ENCODE measurements at places on chromosomes 2 and 18.

GRCh38 chr2:104521247-104521646, 332.7 kb upstream of the POU3F3 start:
- H3K36me3 ChIP-seq = no peaks in the 10 kb centered on the region
- H3K4me3 ChIP-seq = no peak overlapping the region
- no peak for DNase-seq
- H3K27ac ChIP-seq = no peak overlapping the region
- H3K4me1 ChIP-seq = no peaks in the 10 kb centered on the region
- no peaks in the 10 kb centered on the region for H3K27me3 ChIP-seq

- no peak for DNase-seq
- H3K27me3 ChIP-seq = no peaks in the 10 kb centered on the region
- H3K36me3 ChIP-seq = no peaks in the 10 kb centered on the region
- no peaks in the 10 kb centered on the region for H3K4me1 ChIP-seq
Measured at GRCh38 chr2:854460-854859, 96.2 kb upstream of the SNTG2 start.

GRCh38 chr2:165818920-165819319, 24.9 kb upstream of the GALNT3 start:
- no peaks in the 10 kb centered on the region for H3K4me1 ChIP-seq
- H3K4me3 ChIP-seq = no peak overlapping the region

- H3K36me3 ChIP-seq = no peaks in the 10 kb centered on the region
- peak overlapping the region; percentile 22 for H3K27ac ChIP-seq
- no peaks in the 10 kb centered on the region for H3K27me3 ChIP-seq
- peak; percentile 59 for DNase-seq
Measured at GRCh38 chr2:85976106-85976920, 87.5 kb upstream of the ST3GAL5 start.

GRCh38 chr2:85797921-85798320, 44.1 kb downstream of the ATOH8 start:
- no peak overlapping the region for H3K4me3 ChIP-seq
- H3K36me3 ChIP-seq = peaks cover 7% of the 10 kb centered on the region
- H3K27ac ChIP-seq = peak overlapping the region; percentile 87
- no peaks in the 10 kb centered on the region for H3K27me3 ChIP-seq
- DNase-seq = peak; percentile 49

DNA sequence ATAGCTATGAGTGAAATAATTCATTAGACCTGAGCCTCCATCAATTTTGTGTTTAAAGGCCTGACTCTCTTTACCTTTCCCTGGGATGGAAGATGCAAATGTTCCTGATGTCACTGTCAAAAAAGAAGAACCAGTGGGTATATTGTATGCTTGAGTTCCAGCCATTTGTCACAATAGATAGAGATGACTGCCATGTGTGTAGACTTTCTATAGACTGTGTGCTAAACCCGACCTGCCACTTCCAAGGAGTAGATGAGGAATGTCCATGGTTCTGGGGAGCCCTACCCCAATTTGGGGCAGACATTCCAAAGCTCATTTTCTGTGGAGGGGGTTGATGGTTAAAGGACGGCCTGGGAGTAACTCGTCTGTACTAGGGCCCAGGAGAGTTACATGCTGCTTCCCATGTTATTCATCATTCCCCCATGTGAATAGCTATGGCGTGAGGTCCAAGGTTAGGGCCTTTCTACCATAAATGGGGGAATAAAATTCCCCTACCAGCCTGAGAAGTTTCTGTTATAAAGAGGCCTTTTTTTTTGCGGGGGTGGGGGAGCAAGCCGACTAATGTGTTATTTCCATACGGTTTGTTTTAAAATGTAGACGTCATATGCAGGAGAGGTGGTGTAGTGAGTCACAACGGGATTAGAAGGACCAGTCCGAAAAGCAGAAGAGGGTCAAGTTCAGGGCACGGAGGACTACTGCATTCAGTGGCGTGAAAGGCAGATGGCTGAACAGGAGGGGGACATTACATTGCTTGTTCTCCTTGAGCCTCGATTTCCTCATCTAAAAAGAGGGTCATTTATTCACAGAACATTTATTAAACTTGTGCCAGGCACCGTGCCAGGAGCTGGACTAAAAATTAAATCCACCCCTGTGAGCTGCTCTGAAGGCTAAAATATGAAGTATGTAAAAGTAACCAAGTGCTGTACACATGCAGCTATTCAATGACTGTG, 24.0 kb downstream of the IL1B start:
- H3K4me3 ChIP-seq = no peak overlapping the region
- no peaks in the 10 kb centered on the region for H3K4me1 ChIP-seq
- H3K27ac ChIP-seq = no peak overlapping the region
- no peaks in the 10 kb centered on the region for H3K27me3 ChIP-seq
- DNase-seq = no peak

- no peaks in the 10 kb centered on the region for H3K27me3 ChIP-seq
- no peaks in the 10 kb centered on the region for H3K4me1 ChIP-seq
- DNase-seq = no peak
- no peak overlapping the region for H3K27ac ChIP-seq
- H3K36me3 ChIP-seq = no peaks in the 10 kb centered on the region
Measured at GRCh38 chr2:53549497-53549896, 218.1 kb upstream of the CHAC2 start.

- H3K36me3 ChIP-seq = no peaks in the 10 kb centered on the region
- DNase-seq = peak; percentile 3
- H3K4me3 ChIP-seq = no peak overlapping the region
- no peak overlapping the region for H3K27ac ChIP-seq
- H3K4me1 ChIP-seq = no peaks in the 10 kb centered on the region
Measured at GRCh38 chr2:70684846-70685622, 83.0 kb downstream of the ADD2 start.

GRCh38 chr18:6382963-6383362, 31.7 kb downstream of the L3MBTL4 start:
- no peak overlapping the region for H3K27ac ChIP-seq
- DNase-seq = no peak
- no peaks in the 10 kb centered on the region for H3K27me3 ChIP-seq
- H3K4me3 ChIP-seq = no peak overlapping the region

- no peak overlapping the region for H3K27ac ChIP-seq
- H3K4me1 ChIP-seq = no peaks in the 10 kb centered on the region
- no peak for DNase-seq
- H3K36me3 ChIP-seq = no peaks in the 10 kb centered on the region
- H3K4me3 ChIP-seq = no peak overlapping the region
- H3K27me3 ChIP-seq = no peaks in the 10 kb centered on the region
Measured at GRCh38 chr2:132978840-132979239, 308.8 kb upstream of the LYPD1 start.

GRCh38 chr2:122031544-122032263, 276.3 kb downstream of the TSN start:
- no peaks in the 10 kb centered on the region for H3K36me3 ChIP-seq
- no peak overlapping the region for H3K27ac ChIP-seq
- no peak for DNase-seq
- H3K4me3 ChIP-seq = no peak overlapping the region
- H3K4me1 ChIP-seq = no peaks in the 10 kb centered on the region
- no peaks in the 10 kb centered on the region for H3K27me3 ChIP-seq

- H3K27ac ChIP-seq = no peak overlapping the region
- no peaks in the 10 kb centered on the region for H3K27me3 ChIP-seq
- no peak for DNase-seq
- H3K36me3 ChIP-seq = no peaks in the 10 kb centered on the region
Measured at GRCh38 chr18:10850840-10851239, 298.5 kb downstream of the PIEZO2 start.

GRCh38 chr2:171185941-171186340, 25.2 kb upstream of the TLK1 start:
- H3K27me3 ChIP-seq = no peaks in the 10 kb centered on the region
- no peaks in the 10 kb centered on the region for H3K36me3 ChIP-seq
- H3K4me1 ChIP-seq = no peaks in the 10 kb centered on the region

DNA sequence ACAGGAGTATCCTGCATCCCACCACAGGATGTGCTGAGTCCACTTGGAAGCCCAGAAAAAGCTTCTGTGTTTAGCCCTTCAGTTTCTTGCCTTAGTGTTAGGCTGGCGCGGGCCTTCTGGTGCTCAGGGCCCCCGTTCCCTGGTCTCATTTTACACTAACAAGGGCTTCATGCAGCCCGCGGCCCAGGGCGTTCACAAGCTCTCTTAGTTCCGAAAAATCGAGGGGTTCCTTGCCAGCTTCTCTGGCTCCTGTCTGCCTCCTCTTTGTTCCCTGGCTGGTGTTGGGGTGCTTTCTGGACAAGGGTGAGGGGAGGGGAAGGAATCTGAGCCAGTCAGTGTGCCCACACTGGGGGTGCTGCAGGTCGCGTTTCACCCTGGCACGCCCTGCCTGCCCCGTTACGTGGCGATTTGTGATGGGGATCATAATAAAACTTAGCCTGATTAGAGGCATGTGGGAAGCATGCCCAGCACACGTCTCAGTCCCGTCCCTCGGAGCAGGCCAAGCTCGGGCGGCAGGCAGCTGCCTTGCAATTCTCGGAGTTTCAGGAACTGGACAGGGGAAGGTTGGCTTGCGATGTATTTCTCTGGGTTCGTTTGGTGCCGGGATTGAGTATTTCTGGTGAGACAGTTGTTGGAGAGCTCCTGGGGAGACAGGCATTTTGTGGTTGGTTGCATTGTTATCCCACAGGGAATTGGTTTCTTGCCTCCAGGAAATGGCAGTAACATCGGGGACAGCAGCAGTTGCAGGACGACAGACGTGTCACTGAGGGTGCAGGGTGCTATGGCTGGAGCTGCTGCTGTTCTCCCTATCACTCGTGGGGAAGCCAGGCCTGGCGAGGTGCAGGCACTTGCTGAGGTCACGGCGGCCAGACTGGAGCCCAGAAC, 22.9 kb downstream of the SH3BP4 start:
- DNase-seq = no peak
- no peaks in the 10 kb centered on the region for H3K36me3 ChIP-seq
- H3K27ac ChIP-seq = no peak overlapping the region
- no peaks in the 10 kb centered on the region for H3K27me3 ChIP-seq
- peak overlapping the region; percentile 8 for H3K4me3 ChIP-seq
- peaks cover 29% of the 10 kb centered on the region for H3K4me1 ChIP-seq

DNA sequence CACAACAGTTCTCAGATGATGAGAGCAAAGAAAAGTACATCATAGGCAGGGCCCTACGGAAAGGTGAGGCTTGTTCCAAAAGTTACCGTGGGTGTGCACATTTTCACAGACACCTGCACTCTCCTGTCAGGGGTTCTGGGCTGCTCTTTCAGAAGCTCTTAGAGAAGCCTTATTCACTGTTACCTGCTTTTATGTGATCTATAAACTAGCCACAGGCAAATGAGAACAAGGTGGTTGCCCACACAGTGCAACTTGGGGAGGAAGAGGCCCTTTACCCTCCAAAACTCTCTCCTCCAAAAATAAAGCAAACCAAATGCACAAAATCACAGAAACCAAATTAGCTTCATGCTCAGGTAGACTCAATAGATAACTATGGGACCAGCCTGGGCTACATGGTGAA, 11.1 kb upstream of the CUL3 start:
- H3K27me3 ChIP-seq = no peaks in the 10 kb centered on the region
- no peaks in the 10 kb centered on the region for H3K4me1 ChIP-seq
- H3K36me3 ChIP-seq = no peaks in the 10 kb centered on the region
- no peak overlapping the region for H3K4me3 ChIP-seq

GRCh38 chr2:153657651-153658050, 179.1 kb upstream of the RPRM start:
- no peak for DNase-seq
- H3K36me3 ChIP-seq = no peaks in the 10 kb centered on the region
- H3K27me3 ChIP-seq = no peaks in the 10 kb centered on the region
- H3K4me1 ChIP-seq = no peaks in the 10 kb centered on the region

- no peaks in the 10 kb centered on the region for H3K36me3 ChIP-seq
- H3K4me1 ChIP-seq = no peaks in the 10 kb centered on the region
- no peaks in the 10 kb centered on the region for H3K27me3 ChIP-seq
- H3K27ac ChIP-seq = no peak overlapping the region
Measured at GRCh38 chr18:22108674-22109073, 60.7 kb upstream of the GATA6 start.

- no peaks in the 10 kb centered on the region for H3K4me1 ChIP-seq
- H3K27me3 ChIP-seq = no peaks in the 10 kb centered on the region
- H3K36me3 ChIP-seq = no peaks in the 10 kb centered on the region
- peak; percentile 4 for DNase-seq
- no peak overlapping the region for H3K27ac ChIP-seq
Measured at GRCh38 chr18:23627321-23627720, 35.4 kb downstream of the ANKRD29 start.

DNA sequence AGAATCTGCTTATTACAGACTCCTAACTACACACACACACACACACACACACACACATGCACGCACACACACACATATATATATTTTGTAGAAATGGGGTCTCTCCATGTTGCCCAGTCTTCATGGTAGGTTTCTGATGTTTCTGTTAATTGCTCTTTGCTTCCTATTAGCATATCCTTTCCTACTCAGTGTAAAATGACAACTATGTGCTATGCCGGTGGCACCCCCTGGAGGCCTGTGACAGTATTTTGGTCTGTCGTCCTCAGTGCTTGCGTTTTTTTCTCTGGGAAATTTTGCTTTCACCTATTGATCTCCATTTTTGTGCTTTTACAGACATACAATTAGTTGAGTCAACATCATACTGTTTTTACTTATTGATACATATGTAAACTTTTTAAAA, 322.1 kb downstream of the LRRTM1 start:
- no peaks in the 10 kb centered on the region for H3K4me1 ChIP-seq
- no peak overlapping the region for H3K4me3 ChIP-seq
- DNase-seq = no peak
- H3K36me3 ChIP-seq = no peaks in the 10 kb centered on the region

DNA sequence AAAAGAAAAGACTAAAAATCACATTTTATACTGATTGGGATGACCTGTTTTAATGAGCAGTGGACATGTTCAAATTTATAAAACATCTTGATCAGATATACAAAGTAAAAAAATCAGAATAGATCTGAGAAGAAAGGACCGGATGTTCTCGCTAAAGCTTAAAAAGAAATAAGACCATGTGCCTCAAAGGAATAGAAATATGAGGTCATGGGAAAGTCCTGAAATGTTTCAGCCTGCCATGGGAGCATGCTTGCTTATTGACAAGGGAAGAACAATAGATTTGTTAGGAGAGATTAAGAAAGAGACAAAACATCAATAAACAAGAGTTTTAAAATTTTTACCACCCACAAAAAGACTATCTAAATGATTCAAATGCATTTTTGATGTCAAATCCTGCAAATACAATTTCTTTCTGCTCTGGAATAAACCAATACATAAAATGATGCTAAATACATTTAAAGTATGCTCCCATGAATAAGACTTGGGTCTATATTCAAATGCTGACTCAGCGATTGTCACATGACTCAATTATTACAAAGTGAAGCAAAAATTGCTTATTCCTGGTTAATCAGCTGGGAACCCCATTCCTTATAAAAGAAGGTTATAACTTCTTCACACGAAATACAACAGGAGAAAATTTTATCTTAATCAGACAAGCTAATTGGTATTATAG, 633.9 kb upstream of the PKDCC start:
- no peaks in the 10 kb centered on the region for H3K36me3 ChIP-seq
- no peaks in the 10 kb centered on the region for H3K4me1 ChIP-seq
- no peak for DNase-seq
- H3K27me3 ChIP-seq = no peaks in the 10 kb centered on the region

GRCh38 chr2:135863233-135863632, 13.0 kb downstream of the MCM6 start:
- H3K27ac ChIP-seq = peak overlapping the region; percentile 3
- H3K4me3 ChIP-seq = no peak overlapping the region
- no peak for DNase-seq

Measured in ascending aorta (tissue), 2 donors.